Activated T-cell treated with anti-CD3 and anti-CD28 coated beads for 24 hours (primary cell): ENCODE measurements at places on chromosomes 7 and 10.

DNA sequence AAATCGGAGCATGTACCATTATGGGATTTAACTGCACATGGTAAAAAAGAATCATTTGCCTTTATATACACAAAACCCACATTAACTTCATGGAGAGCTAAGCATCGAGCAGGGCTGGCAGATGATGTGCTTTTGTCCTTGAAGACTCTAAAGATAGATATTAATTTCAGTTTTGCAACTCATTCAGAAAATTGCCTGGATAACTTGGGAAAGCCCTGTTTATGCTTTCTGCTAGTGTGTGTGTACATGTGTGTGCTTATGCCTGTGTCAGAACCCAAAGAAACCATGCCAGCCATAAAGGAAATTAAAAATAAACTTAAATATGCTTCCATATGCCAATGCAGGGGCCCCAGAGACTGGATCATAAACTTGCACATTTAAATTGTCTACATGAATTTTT is 640.0 kb downstream of the PARD3 start:
- DNase-seq, result no peak

- no peak for DNase-seq
These were observed 625 bp downstream of the IPMK start for GRCh38 chr10:58266826-58267712.

- no peak for DNase-seq
These were observed 10.8 kb downstream of the PARD3 start for GRCh38 chr10:34804306-34804705.

DNA sequence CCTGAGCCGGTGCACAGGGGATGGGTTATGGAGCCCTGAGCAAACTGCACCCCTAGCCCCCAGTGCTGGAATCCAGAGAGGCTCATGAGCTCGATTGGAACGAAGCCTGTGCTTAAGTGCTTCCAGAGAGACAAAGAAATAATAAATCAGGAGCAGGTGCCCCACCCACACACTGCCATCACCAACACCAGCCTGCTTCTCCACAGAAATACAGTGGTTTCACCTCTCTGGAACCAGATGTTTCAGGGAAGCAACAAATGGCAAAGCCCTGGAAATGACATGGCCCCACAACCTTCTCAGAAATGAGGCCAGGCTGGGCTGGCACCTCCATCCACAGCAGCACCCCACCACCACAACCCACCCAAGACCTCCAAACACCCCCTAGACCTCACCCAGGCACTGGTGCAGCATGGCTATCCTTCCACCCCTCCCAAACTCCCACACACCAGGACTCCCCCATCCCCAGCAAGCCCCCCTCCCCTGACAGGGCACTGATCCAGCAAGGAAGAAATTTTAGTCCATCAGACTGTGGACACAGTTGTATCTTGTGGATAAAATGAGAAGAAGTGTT is 4.1 kb upstream of the SLC18A3 start:
- DNase-seq, result no peak

GRCh38 chr7:1396195-1396594 is 63.1 kb downstream of the MICALL2 start:
- DNase-seq, result no peak
